ENCODE measurements at places on chromosomes 7 and 10. TPM values are rescaled to one million over a fixed set of nuclear protein-coding genes. Genes with fewer than 3 reads are reported as not detected.

DNA sequence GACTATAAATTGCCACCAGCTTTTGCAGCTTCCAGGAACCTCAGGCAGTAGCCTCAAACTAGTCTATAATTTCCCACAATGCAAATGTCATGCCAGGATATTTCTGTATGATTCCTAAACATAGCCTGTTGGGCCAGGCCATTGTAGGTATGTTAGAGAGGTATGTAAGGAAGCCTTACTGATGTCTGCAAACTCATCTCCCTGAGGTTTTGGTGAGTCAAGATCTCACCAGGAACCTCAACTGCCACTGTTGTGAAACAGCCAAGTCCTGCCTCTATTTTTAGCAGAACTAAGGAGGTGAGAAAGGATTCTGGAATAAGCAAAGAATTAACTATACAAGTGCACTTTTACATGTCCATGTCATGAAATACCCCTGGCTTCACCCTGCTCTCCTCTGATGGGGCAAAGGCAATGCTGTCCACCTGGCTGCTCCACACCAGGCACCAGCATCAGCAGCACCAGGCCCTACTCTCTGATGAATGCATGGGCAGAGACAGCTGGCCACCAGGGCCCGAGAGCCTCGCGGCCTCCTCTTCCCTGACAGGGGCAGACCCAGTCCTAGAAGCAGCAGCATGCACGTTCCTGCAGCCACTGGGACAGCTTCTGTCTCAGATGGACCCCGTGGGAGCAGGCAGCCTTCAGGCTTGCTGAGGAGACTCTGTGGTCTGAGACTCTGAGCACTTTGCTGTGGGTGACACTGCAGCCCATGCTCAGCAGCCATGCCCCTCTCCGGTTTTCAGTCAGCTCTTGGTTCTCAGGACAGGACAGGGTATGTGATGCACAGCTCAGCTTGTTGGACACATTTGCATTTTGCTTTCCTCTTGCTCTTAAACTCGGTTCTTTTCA lies 147.3 kb downstream of the ZMYND11 start:
- DNase-seq = no peak
- no peaks in the 10 kb centered on the region for H3K4me1 ChIP-seq
- H3K27me3 ChIP-seq = no peaks in the 10 kb centered on the region
- no peak overlapping the region for H3K27ac ChIP-seq
- no peaks in the 10 kb centered on the region for H3K36me3 ChIP-seq

- H3K27ac ChIP-seq = no peak overlapping the region
- H3K4me3 ChIP-seq = no peak overlapping the region
- H3K4me1 ChIP-seq = no peaks in the 10 kb centered on the region
- H3K36me3 ChIP-seq = no peaks in the 10 kb centered on the region
- DNase-seq = peak; percentile 7
- H3K27me3 ChIP-seq = no peaks in the 10 kb centered on the region
These were observed 7.6 kb upstream of the SLC18A3 start for GRCh38 chr10:49602380-49603023.

- no peaks in the 10 kb centered on the region for H3K36me3 ChIP-seq
- no peaks in the 10 kb centered on the region for H3K27me3 ChIP-seq
- DNase-seq = no peak
- H3K4me1 ChIP-seq = no peaks in the 10 kb centered on the region
These were observed 963.7 kb downstream of the REEP3 start for GRCh38 chr10:64484811-64485330.

GRCh38 chr7:95454438-95455045 lies 19.7 kb upstream of the PON2 start:
- H3K4me1 ChIP-seq = no peaks in the 10 kb centered on the region
- no peak overlapping the region for H3K4me3 ChIP-seq
- H3K27ac ChIP-seq = no peak overlapping the region
- H3K36me3 ChIP-seq = no peaks in the 10 kb centered on the region
- no peak for DNase-seq

GRCh38 chr10:104300736-104301292 lies 31.8 kb downstream of the GSTO2 start:
- no peaks in the 10 kb centered on the region for H3K4me1 ChIP-seq
- DNase-seq = no peak
- peak overlapping the region; percentile 36 for H3K27ac ChIP-seq
- H3K4me3 ChIP-seq = no peak overlapping the region
- H3K36me3 ChIP-seq = no peaks in the 10 kb centered on the region

DNA sequence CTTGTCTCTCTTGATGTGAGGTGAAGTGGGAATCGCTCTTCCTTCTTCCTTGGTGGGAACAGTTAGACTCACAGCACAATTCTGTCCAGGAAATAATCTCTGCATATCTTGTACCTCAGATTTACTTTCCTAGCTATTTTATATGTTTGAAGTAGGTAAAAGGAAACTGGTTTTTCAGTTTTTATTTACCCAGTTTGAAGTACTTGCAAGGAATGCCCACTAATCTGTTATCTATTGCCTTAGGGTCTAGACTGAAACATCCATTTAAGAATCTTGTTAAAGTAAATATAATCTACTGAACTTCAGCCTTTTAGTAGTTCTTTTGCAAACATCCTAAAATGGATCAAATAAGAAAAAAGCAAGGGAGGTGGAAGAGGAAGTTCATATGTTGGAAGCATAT lies 229.8 kb downstream of the KCND2 start:
- H3K27me3 ChIP-seq = no peaks in the 10 kb centered on the region
- no peaks in the 10 kb centered on the region for H3K4me1 ChIP-seq
- no peaks in the 10 kb centered on the region for H3K36me3 ChIP-seq
- H3K27ac ChIP-seq = no peak overlapping the region

DNA sequence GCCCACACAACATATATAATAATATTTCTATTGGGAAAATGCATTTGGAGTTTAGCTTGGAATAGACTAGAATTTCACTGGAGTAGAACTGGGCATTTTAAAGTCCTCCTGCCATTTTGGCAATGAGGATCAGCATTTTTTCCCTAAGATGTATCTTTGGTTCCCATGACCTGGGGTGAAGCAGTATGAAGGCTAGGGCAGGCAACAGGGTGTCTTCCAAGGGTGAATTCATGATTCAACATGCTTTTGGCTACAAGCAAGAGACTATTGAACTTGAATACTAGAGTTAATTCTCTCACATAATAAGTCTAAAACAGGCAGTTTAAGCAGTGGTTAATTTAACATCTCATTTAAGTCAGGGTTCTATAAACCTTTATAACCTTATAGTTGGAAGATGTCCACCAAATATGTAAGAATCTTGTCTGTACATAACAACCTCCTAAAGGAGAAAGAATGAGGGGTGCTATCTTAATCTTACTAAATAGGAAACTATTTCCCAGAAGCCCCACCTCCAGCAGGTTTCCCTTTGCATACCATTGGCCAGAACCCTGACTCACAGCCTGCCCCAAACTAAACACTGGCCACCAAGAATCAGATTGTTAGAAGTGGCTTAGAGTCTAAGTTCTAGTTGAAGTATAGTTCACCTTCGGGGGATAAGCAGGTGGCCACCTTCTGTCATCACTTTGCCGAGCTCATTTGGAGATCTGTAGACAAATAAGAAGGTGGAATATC lies 96.0 kb upstream of the PRPS1L1 start:
- H3K27ac ChIP-seq = no peak overlapping the region
- no peak for DNase-seq
- H3K36me3 ChIP-seq = no peaks in the 10 kb centered on the region

GRCh38 chr7:1298931-1299885 lies 66.5 kb downstream of the UNCX start:
- peaks cover 14% of the 10 kb centered on the region for H3K27me3 ChIP-seq
- H3K4me1 ChIP-seq = no peaks in the 10 kb centered on the region
- no peak overlapping the region for H3K4me3 ChIP-seq
- no peak overlapping the region for H3K27ac ChIP-seq
- H3K36me3 ChIP-seq = no peaks in the 10 kb centered on the region

DNA sequence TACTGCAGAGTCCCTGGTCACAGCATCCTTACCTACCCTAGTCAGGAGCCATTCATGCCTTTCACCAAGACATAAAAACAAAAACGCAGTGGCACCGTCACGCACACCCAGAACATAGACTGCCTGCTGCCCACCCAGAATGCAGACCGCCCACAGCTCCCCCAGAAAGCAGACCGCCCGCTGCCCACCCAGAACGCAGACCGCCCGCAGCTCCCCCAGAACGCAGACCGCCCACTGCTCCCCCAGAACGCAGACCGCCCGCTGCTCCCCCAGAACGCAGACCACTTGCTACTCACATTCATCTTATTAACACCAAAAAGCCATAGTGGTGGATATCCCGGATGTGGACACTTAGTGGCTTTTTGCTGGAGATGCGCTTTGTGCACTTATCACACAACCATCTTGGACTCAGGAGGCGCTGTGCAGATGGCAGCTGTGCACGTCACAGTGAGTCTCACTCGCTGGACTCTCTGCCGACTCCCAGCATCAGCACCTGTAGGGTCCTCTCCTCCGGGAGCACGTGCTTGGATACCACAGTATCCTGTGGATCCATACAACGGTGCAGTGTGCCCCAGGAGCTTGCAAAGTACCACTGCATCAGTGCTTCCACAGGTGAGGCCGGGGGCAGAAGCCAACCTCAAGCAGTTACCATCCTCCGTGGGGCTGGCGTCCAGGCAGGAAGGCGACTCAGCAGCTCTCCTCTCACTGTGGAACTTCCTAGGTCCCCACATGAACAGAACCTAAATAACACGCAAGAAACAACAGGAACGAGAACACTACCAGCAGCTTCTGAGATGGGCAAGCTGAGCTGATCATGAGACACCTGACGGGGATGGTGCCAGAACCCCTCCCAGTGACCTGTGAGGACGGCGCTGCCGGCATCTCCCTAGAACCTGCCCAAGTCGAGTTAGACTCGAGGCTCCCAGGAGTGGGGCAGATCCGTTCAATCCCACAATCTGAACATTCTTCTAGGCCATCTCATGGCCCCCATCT lies 161.0 kb downstream of the DIP2C start:
- H3K36me3 ChIP-seq = no peaks in the 10 kb centered on the region
- H3K27ac ChIP-seq = no peak overlapping the region
- H3K4me1 ChIP-seq = no peaks in the 10 kb centered on the region
- DNase-seq = no peak
- H3K4me3 ChIP-seq = no peak overlapping the region
- H3K27me3 ChIP-seq = no peaks in the 10 kb centered on the region

DNA sequence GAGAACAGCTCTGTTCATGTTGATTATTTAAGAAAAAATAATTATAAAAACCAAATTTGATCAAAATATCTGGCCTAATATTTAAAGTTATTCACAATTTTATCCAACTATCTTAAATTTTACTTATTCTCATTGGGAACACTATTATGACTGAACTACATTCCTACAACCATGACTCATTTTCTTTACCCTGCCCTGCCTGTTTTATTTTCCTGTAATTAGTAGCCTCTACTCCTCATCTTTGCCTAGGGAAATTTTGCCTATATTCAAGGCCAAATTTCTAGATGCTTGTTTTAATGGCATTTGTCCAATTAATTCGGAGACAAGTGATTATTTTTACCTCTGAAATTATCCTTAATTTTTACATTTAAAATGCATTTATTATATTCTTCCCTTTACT lies 289.7 kb upstream of the TMEM229A start:
- no peaks in the 10 kb centered on the region for H3K4me1 ChIP-seq
- H3K4me3 ChIP-seq = no peak overlapping the region
- H3K27me3 ChIP-seq = no peaks in the 10 kb centered on the region
- no peak overlapping the region for H3K27ac ChIP-seq
- no peak for DNase-seq
- no peaks in the 10 kb centered on the region for H3K36me3 ChIP-seq

GRCh38 chr7:131222171-131222570 lies 105.5 kb upstream of the MKLN1 start:
- H3K27ac ChIP-seq = no peak overlapping the region
- H3K4me1 ChIP-seq = peaks cover 6% of the 10 kb centered on the region
- H3K4me3 ChIP-seq = no peak overlapping the region

- peak overlapping the region; percentile 84 for H3K4me3 ChIP-seq
- H3K36me3 ChIP-seq = no peaks in the 10 kb centered on the region
- no peaks in the 10 kb centered on the region for H3K4me1 ChIP-seq
- DNase-seq = no peak
These were observed 667 bp upstream of the TMEM120A start for GRCh38 chr7:75995052-75995471.

DNA sequence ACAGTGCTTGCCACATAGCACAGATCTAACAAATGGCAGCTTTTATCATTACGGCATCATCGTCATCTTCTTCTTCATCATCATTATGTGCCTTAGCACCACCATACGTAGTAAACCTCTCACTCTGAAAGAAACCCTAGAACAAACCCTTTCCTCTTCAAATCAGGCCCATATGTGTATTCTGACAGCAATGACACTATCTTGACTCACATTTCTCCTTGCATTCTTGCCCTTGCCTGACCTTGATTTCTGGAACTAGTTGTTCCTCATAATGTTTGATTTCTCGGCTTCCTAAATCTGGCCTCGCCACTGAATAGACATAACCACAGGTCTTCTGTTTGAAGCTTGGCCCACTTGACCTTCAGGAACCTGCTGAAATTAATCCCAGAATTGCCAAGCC lies 115.3 kb downstream of the DGKI start:
- no peak for DNase-seq
- no peaks in the 10 kb centered on the region for H3K4me1 ChIP-seq
- no peaks in the 10 kb centered on the region for H3K27me3 ChIP-seq
- no peak overlapping the region for H3K27ac ChIP-seq

Gene RAB11FIP2
- 4.7 TPM for total RNA-seq

Gene CALCR
- total RNA-seq = not detected

Gene TEX47
- total RNA-seq = not detected

Gene CPN1
- total RNA-seq = not detected

Gene GRM3
- not detected for total RNA-seq

Gene GDF2
- not detected for total RNA-seq

Gene PON3
- total RNA-seq = 3.0 TPM

Gene PNLIPRP2
- total RNA-seq = 9.1 TPM

Gene POLR1F
- total RNA-seq = 13.3 TPM

Measured in colonic mucosa (tissue), 4 donors.